ENCODE measurements at places on chromosomes 2 and 18. TPM values are rescaled to one million over a fixed set of nuclear protein-coding genes. Genes with fewer than 3 reads are reported as not detected.

SIGLEC15 gene
- 0.20 TPM for polyA plus RNA-seq

ZNF892 gene
- polyA plus RNA-seq: 1.5 TPM

KHK gene
- 14.5 TPM for polyA plus RNA-seq

SERPINB13 gene
- polyA plus RNA-seq: not detected

PSMA8 gene
- not detected for polyA plus RNA-seq

UGT1A5 gene
- not detected for polyA plus RNA-seq

C2orf66 gene
- not detected for polyA plus RNA-seq

WDR12 gene
- polyA plus RNA-seq: 25.0 TPM

PIEZO2 gene
- 6.0 TPM for polyA plus RNA-seq

IL36RN gene
- not detected for polyA plus RNA-seq

CDK15 gene
- not detected for polyA plus RNA-seq

GPR75 gene
- 4.3 TPM for polyA plus RNA-seq

POU3F3 gene
- polyA plus RNA-seq: 0.02 TPM

NLRC4 gene
- polyA plus RNA-seq: not detected

LONRF2 gene
- polyA plus RNA-seq: 0.24 TPM

BCL11A gene
- polyA plus RNA-seq: 12.2 TPM

ACAA2 gene
- 63.4 TPM for polyA plus RNA-seq

DUSP2 gene
- polyA plus RNA-seq: 10.4 TPM

CYP26B1 gene
- 0.19 TPM for polyA plus RNA-seq

MPV17 gene
- polyA plus RNA-seq: 148 TPM

Data from H1 (cell line).